Esophagus muscularis mucosa (tissue), 4 donors: ENCODE measurements at places on chromosomes 4 and X. TPM values are rescaled to one million over a fixed set of nuclear protein-coding genes. Genes with fewer than 3 reads are reported as not detected.

DNA sequence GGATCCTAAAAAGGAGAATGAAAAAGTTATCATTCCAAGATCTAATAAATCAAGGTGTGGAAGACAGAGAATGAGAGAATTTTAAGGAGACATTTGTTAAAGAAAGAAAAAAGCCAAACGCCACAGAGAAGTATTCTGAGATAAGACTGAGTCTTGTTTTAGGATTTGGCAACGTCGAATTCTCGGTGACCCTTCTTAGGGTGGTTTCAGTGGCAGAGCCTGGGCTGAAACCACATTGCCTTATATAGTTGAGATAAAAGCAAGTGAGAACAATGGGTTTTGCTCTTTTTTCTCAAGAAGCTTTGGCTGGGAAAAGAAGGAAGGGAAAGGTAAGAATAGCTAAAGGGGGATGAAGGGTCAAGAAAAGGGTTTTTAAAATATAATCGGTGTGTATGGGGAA, 209.4 kb downstream of the VEGFC start:
- no peak for DNase-seq

DNA sequence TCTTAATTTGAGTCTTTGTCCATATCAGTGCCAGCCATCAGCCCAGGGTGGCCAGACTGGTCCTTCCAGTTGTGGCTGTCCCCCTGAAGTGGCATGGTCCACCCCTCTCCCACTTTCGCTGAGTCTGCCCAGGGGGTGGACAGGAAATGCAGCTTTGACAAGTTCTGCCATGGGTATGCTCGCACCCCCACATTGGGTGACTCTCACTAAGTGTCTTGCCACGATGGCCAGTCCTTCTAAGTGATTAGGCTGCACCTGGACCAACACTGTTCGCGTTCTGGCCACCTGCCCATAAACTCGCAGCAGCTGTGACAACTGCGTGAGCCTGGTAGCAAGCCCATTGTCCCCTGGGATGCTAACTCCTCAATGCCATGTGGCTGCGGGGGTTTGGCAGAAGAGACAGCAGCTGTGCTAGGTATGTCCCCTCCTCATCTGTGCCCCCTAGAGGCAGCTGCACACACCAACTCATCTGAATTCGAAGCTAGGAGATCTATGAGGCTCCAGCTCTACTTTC, 10.0 kb upstream of the LNX1 start:
- peak; percentile 89 for DNase-seq

Gene ADH1C
- total RNA-seq: 4.8 TPM

DNA sequence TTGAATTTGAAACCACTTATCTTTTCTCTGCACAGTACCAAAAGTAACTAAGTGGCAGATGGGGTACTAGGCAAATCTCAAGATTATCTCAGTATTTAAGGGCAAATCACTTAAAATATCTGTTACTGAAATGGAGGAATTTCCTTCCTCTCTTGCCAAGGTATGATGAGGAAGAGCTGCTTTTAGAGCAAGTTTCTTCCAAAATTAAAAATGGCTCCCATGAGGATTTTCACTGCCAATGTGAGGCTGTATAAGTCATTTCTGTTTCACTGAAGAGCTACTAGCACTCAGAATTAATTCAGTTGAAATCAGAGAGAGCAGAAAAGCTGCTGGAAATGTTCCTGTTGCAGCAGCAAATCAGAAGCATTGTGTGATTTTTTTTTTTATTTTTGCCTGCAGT, 43.4 kb downstream of the GABRB1 start:
- DNase-seq: no peak

DNA sequence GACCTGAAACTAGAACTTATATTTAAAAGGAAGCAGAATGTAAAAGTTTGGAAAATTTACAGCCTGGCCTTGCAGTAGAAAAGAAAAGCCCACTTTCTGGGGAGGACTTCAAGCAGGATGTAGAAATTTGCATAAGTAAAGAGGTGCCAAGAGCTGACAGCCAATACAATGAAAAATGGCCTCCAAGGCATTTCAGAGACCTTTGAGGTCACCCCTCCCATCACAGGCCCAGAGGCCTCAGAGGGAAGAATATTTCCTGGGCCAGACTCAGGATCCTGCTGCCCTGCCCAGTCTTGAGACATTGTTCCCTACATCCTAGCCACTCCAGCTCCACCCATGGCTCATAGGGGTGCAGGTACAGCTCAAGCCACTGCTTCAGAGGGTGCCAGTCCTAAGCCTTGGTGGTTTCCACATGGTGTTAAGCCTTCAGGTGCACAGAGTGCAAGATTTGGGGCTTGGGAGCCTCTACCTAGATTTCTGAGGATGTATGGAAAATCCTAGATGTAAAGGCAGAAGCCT, 518.9 kb upstream of the INTU start:
- no peak for DNase-seq

Gene DCHS2
- 2.7 TPM for total RNA-seq

Gene LONRF3
- 16.2 TPM for total RNA-seq

Gene SULT1E1
- total RNA-seq: not detected

Gene MAP7D2
- 0.19 TPM for total RNA-seq

- DNase-seq: no peak
Observed at GRCh38 chr4:119675391-119675790, 46.8 kb upstream of the PDE5A start.

- no peak for DNase-seq
Observed at GRCh38 chrX:65600106-65600505, 65.5 kb upstream of the LAS1L start.

DNA sequence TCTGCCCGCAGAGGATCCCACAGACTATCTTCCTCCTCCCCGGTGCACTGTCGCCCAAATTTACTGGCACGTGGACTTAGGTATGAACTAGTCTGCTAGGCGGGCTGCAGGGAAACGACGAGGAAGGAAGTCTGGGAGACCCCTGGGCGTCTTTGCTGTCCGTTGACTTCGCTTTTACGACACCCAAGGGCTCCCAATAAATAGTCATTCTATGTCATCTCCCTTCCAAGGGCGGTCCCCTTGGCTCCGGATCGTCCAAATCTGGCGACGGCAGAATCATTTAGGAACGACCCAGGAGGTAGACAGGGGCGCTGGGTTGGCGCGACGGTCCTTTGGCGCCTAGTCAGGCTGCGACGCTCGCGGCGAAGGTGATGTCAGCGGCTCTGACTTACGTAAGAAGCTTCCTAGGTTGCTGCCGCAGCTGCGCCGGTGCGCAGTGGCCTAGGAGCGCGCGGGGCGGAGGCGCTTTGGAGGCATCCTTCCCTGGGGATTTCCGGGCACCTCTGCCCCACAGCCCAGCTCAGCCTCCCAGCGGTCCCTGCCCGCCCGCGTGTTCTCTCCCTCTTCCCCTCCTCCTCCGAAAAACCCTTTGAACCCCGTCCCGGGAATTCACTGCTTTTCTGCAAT, 2.2 kb downstream of the NHS start:
- DNase-seq: no peak

Gene HEPH
- total RNA-seq: 84.9 TPM

DNA sequence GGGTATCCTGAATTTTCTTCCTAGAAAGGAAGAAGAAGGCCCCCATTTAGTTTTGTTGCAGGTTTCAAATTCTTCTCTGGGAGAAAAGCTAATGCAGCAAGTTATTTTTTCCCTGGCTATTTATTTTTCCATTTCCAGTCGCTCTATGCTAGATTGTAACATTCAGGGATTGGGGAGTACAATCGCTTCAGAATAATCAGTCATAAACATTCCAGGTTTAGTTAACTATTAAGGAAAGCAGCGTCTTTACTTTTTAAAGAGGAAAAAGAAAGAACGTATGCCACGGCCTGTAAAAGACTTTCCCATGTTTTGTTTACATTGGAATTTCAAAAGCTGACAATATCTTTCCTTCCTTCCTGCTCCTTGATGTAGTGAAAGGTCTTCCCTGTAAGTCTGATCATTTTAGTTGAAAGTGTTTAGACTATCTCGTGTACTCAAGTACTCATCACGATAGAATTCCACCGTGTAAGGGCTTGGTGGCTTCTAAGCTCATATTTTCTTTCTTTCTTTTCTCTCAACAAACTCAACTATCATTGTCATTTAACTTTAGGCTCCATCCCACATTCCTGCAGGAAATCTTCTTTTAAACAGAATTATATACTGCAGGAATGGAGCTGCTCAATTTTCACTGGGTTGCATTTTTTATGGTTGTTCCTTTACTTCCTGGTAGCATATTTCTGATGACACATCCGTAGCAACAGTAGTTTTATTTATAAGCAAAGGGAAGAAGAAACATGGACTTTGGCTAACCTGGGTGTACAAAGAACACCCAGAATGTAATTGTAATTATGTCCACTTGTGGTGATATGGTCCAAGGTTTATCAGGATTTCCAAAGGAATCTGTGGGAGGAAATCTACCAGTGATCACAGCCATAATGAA, 213.1 kb upstream of the FAT1 start:
- no peak for DNase-seq

GRCh38 chr4:10006231-10006600, 15.1 kb downstream of the SLC2A9 start:
- DNase-seq: no peak

GRCh38 chr4:185210102-185210981, 944 bp downstream of the SNX25 start:
- no peak for DNase-seq

DNA sequence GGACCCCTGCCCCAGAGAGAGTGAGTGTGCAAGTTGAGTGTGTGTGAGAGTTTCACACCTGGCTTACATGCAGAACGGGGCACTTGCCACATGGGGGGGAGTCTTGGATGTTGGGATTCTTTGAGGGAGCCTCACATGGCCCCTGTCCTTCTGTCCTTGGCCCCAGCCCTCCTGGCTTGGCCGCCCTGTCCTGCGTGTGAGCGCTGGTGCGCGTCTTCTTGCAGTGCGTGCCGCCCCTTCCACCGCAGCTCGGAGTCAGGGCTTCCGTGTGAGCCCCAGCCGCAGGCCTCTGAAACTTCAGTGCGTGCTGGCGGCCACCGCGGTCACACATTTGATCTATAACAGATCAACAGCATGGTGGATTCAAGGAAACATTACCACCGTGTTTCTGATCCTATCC, 30.1 kb upstream of the HGFAC start:
- DNase-seq: no peak

GRCh38 chr4:119930546-119930945, 136.1 kb downstream of the MAD2L1 start:
- no peak for DNase-seq
